ENCODE measurements at places on chromosomes 4 and X.

- DNase-seq, result no peak
Measured at GRCh38 chr4:27142841-27143240, 282.2 kb downstream of the STIM2 start.

DNA sequence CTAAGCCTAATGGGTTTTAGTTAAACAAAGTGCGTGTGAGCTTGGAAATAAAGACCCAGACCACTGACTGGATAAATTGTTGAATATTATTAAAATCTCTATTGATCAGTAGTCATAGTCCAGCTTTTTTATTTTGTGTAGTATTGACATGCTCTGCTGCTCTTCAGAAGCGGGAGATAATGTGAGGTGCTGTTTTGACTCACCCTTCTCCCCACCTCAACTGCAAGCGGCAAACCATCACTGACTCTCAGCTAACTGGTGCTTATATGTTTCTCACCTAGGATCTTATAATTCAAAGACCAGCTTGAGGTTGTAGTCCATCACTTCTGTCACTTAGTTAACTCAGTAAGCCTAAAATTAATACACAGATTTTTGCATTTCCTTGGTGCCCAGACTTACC is 72.2 kb downstream of the COMMD8 start:
- DNase-seq, result no peak

DNA sequence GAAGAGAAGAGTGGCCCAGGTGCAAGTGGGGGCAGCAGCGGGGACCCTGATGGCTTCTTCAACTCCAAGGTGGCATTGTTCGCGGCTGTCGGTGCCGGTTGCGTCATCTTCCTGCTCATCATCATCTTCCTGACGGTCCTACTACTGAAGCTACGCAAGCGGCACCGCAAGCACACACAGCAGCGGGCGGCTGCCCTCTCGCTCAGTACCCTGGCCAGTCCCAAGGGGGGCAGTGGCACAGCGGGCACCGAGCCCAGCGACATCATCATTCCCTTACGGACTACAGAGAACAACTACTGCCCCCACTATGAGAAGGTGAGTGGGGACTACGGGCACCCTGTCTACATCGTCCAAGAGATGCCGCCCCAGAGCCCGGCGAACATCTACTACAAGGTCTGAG is 11.4 kb downstream of the EFNB1 start:
- DNase-seq, result no peak

- DNase-seq, result no peak
Measured at GRCh38 chr4:114156371-114156770, 176.9 kb upstream of the ARSJ start.

DNA sequence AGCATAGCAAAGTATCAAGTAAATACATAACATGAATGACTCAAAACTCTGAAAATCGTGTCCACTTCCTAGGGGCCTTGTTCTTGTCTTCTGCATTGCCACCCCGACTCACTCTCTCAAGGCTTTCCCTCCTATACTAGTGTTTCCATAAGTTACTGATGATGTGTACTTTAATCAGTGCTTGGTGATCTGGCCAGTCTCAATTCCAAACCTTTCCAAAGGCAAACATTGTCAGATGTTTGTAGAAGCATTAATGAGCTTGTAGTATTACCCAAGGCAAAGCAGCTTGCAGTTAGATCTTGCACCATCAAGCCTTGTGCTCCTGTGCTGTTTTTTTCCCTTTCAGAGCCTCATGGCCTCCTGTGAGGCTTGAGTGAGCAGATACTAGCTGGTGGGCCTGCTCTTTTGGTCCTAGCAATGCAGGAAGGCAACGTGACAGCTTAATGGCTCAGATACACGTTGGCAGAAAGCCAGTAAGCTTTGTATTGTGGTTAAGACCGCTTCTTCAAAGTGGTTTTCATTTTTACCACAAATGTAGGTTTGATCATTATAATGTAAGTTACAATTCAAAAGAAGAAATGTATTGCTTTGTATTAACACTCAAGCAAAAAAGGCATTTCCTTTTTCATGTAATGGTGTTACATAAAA is 51.8 kb downstream of the RBPJ start:
- peak; percentile 14 for DNase-seq

DNA sequence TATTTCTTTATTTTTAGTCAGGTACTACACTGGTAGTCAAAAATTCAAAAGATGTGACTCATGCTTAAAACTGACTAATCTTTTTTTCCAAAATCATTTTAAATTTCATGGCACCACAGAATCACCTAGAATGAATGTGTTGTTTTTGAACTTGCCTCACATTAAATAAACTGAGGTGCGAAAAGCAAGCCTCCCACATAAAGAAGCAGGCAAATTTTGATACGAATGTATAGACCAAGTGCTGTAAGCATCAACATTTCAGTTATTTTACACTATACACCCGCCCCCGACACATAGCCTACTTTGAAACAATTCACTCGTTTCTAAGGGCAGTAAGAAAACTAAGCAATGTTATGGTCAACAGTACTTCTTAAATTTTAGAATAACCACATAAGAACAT is 94.3 kb downstream of the MRPL1 start:
- DNase-seq, result no peak

DNA sequence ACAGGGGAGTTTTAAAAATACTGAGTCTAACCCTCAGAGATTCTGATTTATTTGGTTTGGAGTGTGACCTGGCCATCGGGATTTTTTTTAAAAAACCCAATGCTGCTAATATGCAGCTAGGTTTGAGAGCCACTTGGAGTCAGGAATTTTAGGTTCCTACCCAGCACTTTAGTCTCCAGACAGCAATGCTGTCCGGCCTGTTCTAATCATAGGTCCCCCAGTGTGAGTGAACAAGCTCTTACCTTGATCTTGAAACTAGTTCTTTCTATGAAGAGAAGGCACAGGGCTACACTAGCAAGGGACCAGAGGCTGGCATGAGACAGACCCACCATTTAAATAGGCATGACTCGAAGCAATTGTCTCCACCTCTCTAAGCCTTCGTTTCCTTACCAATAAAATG is 103.5 kb downstream of the SMIM20 start:
- no peak for DNase-seq

GRCh38 chrX:147476008-147476407 is 435.7 kb upstream of the FMR1 start:
- no peak for DNase-seq

DNA sequence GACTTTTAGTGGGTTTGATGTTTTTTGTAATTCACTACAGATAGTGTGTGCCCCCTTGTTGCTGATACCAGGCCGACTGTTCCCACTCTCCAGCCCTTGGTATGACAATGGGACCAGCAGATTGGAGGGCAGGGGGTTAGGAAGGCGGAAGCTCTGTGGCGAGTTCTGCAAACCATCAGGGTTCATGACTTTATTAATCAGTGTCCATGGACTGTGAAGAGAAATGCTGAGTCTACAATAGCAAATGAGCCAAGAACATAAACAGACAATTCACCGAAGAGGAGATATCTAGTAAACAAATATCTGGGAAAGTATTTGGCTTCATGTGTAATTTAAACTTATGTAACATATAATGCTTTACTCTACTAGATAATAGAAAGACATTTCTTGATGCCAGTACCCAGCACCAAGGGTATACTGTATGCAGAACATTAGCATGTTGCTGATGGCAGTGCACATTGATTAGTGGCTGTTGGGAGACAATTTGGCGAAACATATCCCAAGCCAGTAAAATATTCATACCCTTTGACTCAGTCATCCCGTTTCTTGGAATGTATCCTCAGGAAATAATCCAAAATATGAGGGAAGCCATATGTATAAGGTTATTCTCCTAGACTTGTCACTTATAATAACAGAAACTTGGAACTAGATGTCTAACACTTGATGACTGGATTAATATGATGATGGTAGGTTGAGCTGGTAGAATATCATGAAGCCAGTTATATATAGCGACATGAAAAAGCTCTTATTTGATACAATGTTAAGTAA is 169.4 kb downstream of the PTTG2 start:
- DNase-seq, result no peak

DNA sequence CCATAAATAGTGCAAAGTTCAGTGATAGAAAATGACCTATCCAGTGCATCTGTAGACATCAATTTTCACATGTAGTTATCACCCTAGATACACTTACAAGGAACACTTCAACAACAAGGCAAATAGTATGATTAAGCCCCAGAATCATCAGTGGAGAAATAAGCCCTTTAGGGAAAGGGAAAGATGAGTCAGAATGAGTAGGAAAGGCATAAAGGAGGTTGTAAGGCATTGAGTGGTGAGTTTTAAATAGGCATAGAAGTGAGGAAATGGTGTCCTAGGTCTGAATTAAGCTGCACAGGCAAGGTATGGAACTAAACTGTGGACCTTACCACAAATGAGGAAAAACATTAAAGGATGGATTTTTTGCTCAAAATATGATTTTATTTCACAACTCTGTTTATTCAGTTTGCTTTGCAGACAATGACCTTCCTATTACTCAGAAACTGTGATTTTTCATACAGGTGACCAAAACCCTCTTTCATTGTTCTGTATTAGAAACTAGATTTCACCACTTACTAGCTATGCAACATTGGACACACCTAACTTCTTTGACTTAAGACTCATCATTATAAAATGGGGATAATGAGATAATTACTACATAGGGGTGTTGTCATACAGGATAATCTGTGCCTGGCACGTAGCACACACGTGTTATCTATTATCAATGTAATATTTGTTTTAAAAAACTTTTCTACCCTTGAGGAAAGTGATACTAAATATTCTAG is 57.0 kb upstream of the MAP9 start:
- DNase-seq, result no peak

DNA sequence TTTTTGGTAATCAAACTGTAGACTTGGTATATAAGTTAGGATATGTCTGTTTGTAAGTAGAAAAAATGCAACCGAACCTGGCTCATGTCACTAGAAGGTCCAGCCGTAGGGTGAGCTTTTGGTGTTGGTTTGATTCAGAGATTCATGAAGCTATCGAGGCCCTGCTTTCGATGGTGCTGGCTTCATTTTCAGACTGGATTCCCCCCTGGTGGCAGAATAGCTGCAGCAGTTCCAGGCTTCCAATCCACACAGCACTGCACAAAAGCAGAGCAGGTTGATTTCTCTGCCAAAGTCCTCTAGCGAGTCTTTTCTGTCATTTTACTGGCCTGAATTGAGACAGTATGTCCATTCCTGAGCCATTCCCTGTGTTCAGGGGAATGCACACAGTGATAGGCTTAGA is 33.1 kb downstream of the PDK3 start:
- DNase-seq, result peak; percentile 2

DNA sequence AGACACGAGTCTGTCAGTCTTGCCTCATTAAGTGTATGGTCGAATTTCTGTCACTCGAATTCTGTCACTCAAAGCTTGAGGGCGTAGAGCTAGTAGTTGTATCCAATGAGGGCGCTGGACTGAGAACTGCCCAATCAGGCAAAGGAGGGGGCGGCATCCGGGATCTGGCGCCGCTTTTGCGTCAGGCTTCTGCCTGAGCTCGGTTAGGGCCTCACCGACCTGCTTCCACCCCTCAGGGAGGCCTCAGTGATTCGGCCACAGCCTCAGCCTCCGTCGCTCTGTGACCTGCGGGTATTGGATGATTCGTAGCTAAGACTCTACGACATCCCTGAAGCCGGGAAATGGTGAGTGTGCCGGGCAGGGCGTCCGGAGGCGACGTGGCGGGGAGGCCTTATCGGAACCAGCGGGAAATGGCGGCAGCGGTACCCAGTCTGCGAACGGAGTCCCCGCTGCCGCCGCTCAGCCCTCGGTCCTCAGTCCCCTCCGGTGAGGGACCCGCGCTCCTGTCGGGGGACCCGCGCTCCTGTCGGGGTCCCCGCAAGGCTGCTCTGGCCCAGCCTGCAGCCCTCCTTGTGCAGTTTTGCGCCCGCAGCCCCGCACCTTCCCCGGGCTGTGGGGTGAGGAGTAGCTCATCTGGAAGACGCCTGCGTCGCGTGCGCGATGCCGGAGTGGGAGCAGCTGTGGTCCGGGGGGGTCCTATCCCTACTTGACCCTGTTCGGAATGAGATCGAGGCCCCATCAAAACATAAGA is 88.3 kb downstream of the ZNF718 start:
- no peak for DNase-seq

- peak; percentile 60 for DNase-seq
Measured at GRCh38 chr4:48047421-48047844, 30.9 kb downstream of the NIPAL1 start.
